ENCODE measurements at places on chromosomes 12 and 14.

- no peak for DNase-seq
These were observed 27.3 kb downstream of the FRS2 start for GRCh38 chr12:69497308-69498026.

DNA sequence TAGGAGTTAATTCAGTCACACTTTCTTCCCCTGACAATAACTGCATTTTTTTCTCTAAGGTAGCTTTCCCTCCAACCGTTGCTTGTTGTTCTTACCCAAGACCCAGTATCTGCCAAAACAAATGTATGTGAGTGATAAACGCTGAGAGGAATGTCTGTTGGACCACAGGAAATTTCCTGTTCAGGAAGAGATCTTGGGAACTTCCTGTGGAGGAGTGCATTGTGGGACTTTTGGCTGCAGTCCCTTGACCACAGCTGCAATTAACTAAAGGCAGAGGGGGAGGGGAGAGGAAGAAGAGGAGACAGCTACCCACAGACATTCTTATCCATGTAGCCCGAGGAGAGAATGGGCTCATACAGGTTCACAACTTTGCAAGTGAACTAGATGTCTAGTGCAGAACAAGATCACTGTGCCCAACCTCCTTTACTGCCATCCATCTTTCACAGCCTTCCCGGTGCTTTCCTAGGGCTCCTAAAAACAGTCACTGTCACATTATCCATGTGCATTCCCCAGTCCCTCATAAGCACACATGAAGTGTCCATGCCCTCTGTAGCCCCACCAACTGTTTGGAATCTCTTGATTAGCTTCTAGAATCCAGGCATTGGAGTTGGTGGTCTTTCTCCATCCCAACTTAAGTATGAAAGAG lies 149.5 kb downstream of the ETV6 start:
- no peak for DNase-seq

GRCh38 chr14:61034416-61035120 lies 53.5 kb downstream of the SLC38A6 start:
- no peak for DNase-seq

DNA sequence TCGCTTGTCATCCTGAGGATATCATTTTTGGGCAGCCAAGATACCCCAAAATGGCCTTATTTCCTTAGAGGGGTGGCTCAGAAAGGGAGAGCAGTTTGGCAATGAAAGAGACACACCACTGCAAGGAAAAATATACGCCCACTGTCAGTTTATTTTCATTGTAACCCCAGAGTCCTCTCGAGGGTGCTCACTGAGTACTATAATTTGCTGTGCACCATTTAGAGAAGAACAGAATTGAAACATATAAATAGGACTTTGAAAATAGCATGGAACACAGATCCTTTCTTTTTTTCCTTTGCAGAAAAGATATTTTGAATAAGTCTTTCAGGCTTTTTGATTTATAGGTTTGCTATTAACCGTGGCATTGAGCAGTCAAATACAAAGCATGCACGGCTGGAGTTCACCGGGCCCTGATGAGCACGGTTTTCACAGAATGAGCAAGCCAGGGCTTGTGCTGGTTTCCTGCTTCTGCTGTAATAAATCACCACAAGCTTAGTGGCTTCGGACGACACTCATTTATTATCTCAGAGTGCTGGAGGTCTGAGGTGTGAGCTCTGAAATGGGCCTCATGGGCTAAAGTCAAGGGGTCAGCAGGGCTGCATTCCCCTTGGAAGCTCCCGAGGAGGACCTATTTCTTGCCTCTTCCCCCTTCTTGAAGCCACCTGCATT lies 152.3 kb downstream of the ZNF664 start:
- DNase-seq: no peak

DNA sequence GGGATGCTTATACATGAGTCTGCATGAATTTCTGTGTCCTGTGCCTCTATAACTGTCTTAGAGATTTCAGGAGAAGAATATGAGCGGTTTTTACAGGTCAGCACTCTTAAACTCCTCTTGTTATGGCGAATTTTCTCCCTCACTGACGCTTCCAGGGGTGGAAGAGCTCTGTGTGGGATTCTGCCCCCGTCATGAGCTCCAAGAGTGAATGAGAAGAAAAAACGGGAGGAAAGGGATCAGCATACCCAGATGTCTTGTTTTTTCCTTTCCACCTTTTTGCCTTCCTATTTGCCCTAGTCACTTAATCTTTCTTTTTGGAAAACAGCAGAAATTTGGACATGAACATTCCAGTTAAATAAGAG lies 651 bp downstream of the PFKM start:
- DNase-seq: no peak

DNA sequence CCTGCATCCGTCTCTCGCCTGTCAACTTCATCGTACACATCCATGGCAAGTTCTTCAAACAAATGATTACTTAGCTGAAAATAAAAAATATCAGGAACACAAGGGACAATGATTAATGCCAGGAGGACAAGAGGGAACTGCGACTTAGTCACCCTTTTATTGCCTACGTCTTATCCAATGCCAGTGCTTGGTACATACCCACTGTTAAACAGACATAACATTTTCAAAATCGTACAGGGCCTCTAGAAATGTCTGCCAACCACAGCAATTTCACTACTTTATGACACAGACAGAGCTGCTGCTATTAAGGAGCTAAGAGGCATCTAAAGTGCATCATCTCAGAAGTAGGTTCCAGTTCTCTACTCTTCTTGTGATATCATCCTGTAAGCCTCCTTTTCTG lies 34.6 kb downstream of the GIT2 start:
- no peak for DNase-seq

- DNase-seq: no peak
These were observed 99.0 kb upstream of the SSTR1 start for GRCh38 chr14:38108681-38109080.

DNA sequence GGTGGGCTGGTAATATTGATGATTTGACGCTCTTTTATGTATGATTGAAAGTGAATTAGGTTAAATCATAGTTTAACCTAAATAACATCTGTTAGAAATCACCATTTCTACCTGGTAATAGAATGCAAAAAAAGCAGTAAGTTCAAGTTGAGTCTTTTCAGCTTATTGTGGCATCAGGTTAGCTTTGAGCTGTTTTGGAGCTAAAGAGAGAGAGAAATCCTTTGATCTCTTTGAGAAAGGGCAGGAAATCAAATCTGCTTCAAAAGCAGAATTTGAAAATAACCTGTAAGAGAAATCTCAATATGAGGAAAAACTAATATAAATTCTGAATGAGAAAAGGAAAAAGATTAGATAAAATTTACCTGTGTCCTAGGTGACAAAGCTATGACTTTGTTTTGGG lies 62.2 kb downstream of the CKB start:
- no peak for DNase-seq

GRCh38 chr14:99431986-99432385 lies 48.7 kb downstream of the SETD3 start:
- no peak for DNase-seq

DNA sequence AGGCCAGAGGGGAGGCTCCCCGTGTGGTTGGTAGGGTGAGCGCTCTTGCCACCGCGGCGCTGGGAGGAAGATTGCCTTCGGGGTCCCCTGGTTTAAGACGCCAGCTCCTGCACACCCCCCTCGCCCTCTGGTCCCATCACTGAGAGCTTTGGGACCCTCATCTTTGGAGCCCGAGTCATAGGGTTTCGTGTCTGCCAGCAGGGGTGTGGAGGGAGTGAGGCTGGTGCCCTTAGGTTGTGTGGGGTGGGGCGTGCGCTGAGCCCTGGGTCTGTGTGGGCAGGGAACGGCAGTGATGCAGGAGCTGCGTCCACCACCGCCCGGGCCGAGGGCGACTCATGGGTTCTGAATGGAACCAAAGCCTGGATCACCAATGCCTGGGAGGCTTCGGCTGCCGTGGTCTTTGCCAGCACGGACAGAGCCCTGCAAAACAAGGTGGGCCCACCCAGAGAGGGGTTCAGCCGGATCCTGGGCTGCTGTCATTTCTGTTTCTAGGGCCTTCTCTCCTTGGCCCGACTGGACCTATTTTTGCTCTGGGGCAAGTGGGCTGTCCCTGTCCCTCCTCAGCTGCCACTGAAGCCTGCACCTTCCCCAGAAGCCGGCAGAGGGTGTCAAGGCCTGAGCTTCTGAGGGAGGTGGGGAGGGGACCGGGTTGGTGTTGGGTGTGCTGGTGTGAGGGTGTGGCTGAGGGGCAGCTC lies 12.1 kb downstream of the ACADS start:
- DNase-seq: no peak

DNA sequence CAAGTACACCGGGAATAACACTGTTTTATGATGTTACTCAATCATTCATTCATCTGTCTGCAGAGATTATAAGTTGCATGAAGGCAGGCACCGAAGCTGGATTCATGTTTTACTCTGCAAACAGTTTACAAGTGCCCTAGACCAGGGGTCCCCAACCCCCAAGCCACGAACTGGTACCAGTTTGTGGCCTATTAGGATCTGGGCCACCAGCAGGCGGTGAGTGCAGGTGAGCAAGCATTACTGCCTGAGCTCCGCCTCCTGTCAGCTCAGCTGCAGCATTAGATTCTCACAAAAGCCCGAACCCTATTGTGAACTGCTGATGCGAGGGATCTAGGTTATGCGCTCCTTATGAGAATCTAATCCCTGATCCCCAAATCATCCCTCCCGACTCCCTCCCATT lies 38.1 kb upstream of the PLXNC1 start:
- DNase-seq: no peak

DNA sequence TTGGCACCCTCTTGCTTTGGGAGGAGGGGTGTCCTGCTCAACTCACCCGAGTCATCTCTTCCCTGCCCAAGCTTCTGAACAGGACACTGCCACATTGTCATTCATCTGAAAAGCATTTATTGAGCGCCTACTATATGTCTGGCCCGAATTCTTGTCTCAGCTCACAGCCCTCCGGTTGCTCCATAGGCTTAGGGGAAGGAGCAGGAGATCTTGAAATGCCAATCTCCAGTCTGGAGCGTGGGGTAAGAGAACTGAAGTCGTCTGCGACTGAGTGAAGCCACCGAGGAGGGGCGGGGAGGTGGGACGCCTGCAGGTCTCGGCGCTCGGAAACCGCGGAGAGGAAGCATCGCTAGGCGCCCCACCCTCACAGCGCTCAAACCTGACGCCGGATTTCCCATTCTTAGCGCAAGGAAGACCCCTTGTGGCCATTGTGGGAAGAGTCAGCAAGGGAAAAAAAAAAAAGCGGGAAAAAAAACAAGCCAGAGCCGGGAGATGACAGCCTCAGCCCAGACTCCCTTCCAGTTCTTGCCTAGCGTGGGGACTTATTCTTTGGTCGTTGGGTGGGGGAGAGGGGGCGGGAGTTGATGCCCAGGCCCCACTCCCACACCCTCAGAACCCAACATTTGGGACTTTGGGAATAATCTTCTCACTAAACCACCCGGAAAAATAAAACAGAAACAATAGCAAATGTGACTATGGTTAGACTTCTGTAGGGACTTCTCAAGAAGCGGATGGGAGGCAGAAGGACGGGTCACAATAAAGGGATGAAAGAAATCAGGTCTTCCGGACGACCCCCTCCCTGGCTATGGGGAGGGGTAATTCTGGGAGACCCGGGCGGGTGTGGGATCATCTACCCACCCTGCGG lies 28.2 kb upstream of the SMUG1 start:
- DNase-seq: peak; percentile 82

DNA sequence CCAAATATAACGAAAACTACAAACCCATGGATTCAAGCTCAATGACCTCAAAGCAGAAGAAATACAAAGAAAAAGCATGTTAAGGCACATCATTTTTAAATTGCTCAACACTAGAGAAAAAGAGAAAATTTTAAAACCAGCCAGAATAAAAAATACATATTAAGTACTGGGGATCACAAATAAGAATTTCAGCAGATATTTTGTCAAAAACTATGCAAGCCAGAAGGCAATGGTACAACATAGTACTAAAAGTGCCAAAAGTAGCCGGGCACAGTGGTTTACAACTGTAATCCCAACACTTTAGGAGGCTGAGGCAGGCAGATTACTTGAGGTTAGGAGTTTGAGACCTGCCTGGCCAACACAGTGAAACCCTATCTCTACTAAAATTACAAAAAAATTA lies 10.2 kb downstream of the SGPP1 start:
- DNase-seq: no peak

- DNase-seq: no peak
These were observed 238.9 kb upstream of the LMO3 start for GRCh38 chr12:16844875-16845274.

- DNase-seq: no peak
These were observed 332.6 kb upstream of the SYT1 start for GRCh38 chr12:78531831-78532458.

DNA sequence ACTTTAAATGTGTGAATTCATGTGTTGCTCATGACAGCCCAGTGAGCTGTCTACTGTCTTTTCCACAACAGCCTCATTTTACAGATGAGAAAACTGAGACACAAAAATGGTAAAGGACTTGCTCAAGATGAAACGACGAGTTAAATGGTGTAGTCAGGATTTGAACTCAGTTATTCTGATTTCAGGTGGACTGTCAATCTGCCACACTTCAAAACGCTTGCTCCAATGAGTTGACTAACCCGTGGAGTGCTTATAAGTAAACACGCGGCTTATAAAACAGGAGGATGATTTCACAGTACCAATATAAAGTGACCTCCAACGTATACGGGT lies 652 bp upstream of the POLE2 start:
- DNase-seq: no peak

DNA sequence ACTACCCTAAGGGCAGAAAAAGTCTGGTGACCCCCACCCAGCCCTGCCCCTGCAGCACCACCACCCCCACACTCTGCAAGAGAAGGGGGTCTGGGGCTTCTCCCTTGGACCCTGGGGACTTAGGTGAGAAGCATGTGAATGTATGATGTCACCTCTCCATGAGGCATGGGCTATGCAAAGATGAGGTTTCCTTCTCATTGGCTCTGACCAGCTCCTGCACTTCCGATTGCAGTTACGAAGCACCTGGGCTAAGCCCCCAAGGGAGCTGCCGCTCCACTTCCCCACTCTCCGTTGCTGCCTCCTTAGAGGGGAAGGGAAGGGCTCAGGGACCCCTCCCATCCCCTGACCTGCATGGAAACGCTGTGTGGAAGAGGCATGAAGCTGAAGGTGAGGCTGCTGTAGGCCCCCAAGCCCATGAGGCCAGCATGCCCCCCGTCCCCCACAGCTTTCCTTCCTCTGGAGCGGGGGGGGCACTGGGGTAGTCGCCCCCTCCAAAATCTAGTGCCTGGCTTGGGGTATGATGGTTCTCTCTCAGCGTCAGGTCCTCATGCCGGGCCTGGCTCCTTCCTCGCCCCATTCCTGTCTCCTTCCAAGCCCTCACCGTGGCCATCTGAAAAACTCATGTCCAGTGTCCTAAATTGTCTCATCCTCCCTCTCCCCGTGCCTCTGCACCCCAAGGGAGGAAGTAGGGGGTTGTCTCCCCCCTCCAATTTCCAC lies 5.5 kb upstream of the DDX23 start:
- no peak for DNase-seq

- no peak for DNase-seq
These were observed 97.5 kb downstream of the ZFP36L1 start for GRCh38 chr14:68695326-68695768.

GRCh38 chr12:125113263-125113662 lies 48.0 kb downstream of the AACS start:
- no peak for DNase-seq

Data from testis (tissue), 5 donors.